NCI-H1105 (cell line): ENCODE measurements at places on chromosomes 5 and 9.

- DNase-seq, result no peak
Observed at GRCh38 chr9:4167728-4168127, 132.1 kb downstream of the GLIS3 start.

- DNase-seq, result no peak
Observed at GRCh38 chr9:93492327-93492726, 38.9 kb upstream of the FAM120AOS start.

DNA sequence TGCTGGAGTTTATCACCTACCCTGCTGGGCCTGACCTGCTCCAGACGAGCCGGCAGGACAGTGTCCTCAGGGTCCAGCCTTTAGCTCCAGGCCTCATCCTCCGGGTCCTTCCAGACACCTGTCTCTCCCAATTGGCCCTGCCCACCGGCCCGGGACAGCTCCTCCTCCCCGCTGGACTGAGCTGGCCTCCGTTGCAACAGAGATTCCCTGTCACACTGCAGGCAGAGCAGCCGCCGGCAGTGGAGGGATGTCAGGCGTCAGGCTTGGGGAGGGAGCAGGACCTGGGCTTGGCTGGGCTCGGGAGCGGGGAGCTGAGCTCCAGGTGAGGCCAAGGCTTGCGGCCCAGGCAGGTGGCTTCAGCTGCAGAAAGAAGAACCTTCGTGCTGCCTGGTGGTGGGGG, 1.7 kb downstream of the KCNT1 start:
- no peak for DNase-seq

DNA sequence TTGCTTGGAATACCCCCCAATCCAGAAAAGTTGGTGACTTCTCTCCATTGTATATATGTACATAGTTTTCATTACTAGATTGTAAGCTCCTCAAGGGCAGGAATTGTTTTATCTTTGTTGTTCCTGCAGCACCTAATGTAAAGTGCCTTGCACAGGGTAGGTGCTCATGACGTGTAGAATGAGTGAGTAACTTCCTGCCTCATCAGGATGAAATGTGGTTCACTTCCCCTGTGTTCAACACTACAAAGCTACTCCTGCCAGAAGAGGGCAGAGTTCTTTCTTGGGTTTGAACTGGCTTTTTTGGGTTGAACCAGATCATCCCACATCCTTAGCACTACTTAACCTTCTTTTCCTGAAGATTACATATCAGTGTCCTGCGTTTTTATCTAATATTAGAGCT, 23.9 kb downstream of the GTF3C4 start:
- no peak for DNase-seq

DNA sequence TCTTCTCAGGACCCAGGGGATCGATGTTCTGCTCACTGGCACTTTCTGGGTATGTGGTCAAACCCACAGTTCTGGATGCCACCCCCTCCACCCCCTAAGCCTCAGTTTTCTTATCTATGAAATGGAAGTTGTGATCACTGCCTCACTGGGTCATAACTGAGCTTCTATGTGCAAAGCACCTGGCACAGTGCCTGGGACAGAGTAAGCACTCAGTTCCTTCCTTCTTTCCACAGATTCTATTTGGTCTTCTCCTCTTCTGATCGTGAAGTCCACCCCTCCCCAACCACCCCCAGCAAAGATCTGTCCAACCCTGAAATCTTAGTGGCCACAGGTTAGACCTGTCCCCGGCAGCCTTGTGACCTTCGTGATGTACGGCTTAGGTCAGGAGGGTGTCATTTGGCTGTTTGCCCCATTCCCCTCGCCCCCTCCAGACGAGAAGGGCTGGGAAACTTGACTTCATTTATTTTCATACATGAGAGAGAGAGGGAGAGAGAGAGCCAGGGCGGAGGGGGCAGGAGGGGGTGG, 181.4 kb downstream of the FGF18 start:
- DNase-seq, result no peak

DNA sequence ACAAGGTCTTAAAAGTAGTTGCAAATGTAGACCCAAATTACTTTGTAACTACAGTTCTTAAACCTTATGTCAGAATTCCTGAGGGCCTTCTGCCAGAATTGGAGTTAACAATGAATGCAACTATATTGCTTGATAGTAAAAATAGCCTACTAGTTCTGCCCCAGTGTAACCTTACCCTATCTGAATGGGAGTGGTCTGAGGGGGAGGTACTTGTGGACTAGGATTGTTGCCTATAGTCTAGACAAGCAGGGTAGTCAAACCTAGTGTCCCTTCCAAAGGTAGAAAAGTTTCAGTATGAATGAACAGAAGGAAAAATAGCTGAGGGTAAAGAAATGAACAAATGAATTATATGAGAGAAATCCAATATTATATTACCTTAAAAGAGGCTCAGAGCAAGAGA, 242.2 kb downstream of the PJA2 start:
- no peak for DNase-seq

DNA sequence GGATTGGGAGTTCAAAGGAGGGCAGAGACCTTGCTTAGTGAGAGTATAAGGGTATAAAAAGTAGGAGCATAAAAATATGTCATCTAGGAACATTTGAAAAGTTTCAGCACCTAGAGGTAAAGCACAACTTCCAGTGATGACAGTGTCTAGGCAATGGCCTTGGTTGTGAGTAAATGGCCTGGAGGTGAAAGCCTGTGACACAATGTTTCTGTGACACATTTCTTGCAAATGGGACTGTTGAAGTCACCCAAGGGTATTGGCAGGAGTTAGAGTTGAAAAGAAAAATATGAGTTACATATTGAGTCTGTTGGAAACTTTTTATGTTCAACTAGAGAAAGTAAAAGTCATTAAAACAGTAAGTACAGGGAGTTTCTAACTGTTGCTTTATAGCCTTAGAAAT, 14.8 kb downstream of the C5orf47 start:
- DNase-seq, result no peak

DNA sequence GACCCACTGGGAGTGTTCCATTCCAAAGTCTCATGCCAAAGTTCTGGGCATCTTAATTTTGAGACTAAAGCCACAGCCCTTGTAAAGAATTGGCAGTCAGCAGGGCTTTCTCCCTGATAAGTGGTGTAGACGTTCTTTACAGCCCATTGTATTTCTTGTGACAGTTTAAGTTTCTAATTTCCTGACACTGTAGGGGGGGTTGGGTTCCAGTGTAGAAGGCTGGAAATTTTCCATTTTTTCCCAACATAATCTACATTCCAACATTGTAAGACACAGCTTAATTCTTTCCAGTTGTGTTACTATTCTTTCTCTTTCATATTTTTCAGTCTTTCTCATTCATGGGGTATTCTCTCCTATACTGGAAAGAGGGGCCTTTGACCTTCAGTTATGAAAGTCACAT, 121.1 kb downstream of the FBXL7 start:
- DNase-seq, result no peak

DNA sequence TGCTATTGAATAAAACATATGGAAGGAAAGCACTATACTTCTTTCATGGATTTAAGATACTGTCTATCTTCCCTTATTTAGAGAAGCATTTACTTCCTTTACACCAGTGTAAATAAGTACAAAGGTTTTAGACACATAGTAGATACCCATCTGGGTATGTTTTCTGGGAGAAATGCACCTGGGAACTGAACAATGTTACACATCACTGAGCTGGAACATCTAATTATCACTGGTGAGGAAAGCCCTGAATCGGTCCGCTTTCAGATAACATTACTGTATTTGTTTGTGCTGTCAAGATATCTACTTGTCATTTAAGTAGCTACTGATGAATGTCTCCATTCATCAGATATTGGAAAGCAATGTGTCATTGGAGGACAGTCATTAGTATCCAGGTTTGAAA, 964.7 kb upstream of the PTPRD start:
- peak; percentile 28 for DNase-seq

- no peak for DNase-seq
Observed at GRCh38 chr5:176810687-176811501, 535 bp downstream of the UNC5A start.

DNA sequence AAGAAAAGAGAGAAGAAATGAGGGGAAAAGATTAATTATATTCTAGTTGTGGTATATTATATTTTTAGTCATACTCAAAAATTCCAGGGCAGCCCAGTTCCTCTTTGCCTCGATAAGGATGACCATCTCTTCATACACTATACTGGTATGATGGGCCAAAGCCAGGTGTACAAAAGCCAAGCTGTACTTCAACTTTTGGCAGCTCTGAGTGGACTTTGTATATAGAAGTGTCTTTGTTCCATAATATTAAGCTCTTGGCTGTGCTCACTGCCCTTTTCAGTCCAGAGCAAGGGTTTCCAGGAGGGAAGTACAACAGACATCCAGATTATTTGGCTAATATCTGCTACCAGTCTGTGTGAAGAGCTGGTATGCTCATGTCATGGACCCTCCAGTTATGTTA, 934.3 kb upstream of the CDH10 start:
- DNase-seq, result no peak

DNA sequence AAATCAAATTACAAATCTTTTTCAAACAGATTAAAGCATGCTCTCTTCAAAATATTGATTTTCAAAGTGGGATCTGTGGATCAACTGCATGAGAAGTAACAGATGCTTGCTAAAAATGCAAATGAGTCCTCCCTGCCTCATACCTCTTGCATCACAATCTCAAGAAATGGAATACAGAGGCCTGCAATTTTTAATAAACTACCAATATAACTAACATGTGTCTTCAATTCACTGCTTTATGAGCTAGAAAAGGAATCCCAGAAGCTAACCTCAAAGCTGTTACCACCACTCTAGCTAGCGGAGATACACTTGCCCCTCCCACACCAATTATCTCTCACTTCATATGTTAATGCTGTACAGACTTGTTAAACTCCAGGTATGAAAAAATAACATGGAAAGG, 9.6 kb downstream of the OR13C5 start:
- no peak for DNase-seq

DNA sequence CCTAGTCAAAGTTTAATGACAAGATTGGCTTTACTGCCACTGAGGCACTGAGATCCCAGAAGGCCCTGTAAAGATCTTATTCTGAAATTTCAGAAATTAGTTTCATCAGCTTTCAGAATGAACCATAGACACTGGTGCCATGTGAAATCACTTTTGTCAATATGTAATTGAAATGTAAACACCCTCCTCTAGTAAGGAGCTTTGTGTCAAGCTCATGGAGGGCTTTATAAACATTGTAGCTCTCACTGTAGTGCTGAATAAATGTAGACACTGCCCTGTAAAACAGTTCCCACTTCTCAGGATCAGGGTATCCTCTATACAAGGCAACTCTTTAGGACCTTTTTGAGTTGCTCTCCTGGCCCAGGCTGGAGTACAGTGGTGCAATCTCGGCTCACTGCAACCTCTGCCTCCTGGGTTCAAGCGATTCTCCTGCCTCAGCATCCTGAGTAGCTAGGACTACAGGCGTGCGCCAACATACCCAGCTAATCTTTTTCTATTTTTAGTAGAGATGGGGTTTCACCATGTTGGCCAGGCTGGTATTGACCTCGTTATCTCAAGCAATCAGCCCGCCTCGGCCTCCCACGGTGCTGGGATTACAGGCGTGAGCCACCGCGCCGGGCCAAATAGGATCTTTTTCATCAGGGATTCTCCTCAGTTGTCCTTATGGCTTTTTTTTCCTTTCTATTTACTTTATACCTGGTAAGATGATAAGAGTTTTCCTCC, 1823.9 kb upstream of the CDH9 start:
- DNase-seq, result no peak

GRCh38 chr9:116543731-116544400, 143.2 kb upstream of the TRIM32 start:
- no peak for DNase-seq

DNA sequence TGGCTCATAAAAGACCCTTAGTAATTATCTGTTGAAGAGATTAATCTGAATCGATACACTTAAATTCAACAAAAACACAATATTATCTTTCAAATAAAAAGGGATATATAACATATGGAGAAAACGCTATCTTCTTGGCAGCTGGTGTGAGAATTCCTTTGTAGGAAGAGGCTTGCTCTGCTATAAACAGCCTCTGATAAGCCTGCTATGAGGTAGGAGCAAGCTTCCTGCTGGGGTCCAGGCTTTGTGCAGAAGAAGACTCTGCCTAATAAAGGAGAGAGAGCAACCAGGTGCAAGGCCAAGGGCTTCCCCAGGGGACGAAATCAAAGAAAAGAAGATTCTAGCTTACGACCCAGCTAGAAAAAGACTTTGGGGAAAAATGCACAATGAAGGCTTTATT, 43.3 kb upstream of the SSBP2 start:
- no peak for DNase-seq

DNA sequence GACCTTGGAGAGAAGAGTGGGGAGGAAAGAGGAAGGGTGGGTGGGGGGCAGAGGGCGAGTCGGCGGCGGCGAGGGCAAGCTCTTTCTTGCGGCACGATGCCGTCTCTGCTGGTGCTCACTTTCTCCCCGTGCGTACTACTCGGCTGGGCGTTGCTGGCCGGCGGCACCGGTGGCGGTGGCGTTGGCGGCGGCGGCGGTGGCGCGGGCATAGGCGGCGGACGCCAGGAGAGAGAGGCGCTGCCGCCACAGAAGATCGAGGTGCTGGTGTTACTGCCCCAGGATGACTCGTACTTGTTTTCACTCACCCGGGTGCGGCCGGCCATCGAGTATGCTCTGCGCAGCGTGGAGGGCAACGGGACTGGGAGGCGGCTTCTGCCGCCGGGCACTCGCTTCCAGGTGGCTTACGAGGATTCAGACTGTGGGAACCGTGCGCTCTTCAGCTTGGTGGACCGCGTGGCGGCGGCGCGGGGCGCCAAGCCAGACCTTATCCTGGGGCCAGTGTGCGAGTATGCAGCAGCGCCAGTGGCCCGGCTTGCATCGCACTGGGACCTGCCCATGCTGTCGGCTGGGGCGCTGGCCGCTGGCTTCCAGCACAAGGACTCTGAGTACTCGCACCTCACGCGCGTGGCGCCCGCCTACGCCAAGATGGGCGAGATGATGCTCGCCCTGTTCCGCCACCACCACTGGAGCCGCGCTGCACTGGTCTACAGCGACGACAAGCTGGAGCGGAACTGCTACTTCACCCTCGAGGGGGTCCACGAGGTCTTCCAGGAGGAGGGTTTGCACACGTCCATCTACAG, 760 bp downstream of the NPR3 start:
- DNase-seq, result no peak

DNA sequence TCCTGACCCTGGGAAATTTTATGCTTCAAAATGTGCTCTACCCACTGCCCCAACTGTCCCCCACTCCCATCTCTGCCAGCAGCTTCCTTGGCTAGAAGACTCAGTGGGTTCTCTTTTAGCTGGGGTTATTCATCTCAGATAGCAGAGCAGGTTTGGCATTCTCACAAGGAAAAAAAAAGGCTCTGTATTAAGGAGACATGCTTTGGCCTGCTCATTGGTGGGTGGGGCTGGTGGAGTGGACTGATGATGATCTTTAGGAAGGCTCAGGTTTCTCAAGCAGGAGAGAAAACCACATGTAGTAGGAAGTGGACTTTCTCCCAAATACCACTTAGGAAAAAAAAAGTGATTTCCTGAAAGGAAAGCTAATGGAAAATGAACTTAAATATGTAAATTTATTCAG, 279.2 kb upstream of the ZNF462 start:
- no peak for DNase-seq

DNA sequence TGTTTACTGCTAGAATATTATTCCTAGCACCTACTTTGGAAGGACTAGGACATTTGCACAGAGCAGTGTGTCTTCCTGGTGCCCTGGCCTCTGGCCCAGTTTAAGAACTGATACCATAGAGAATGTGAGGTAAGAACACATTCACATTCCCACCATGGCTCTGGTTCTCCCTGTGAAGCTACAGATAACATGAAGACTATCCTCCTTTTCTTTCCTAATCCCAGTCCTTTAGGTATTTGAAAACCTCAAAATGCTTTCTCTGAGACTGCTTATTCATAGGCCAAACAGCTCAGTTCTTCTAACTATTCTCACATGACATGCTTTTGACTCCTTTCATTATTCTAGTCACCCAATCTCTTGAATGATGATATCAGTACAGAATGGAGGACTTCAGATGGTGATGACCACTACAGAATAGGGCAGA, 11.9 kb downstream of the FAM219A start:
- DNase-seq, result no peak

- DNase-seq, result no peak
Observed at GRCh38 chr5:41927604-41928003, 2.5 kb downstream of the FBXO4 start.
